ENCODE measurements at places on chromosomes 1 and 21. TPM values are rescaled to one million over a fixed set of nuclear protein-coding genes. Genes with fewer than 3 reads are reported as not detected.

GRCh38 chr21:34950980-34951379 lies 98.1 kb downstream of the RUNX1 start:
- H3K4me1 ChIP-seq = no peaks in the 10 kb centered on the region
- no peaks in the 10 kb centered on the region for H3K36me3 ChIP-seq
- H3K27me3 ChIP-seq = no peaks in the 10 kb centered on the region
- H3K4me3 ChIP-seq = no peak overlapping the region
- no peak overlapping the region for H3K27ac ChIP-seq

GRCh38 chr1:20070357-20070756 lies 363 bp downstream of the PLA2G5 start:
- no peak overlapping the region for H3K27ac ChIP-seq
- H3K36me3 ChIP-seq = no peaks in the 10 kb centered on the region
- no peak for DNase-seq
- no peak overlapping the region for H3K4me3 ChIP-seq
- no peaks in the 10 kb centered on the region for H3K27me3 ChIP-seq

DNA sequence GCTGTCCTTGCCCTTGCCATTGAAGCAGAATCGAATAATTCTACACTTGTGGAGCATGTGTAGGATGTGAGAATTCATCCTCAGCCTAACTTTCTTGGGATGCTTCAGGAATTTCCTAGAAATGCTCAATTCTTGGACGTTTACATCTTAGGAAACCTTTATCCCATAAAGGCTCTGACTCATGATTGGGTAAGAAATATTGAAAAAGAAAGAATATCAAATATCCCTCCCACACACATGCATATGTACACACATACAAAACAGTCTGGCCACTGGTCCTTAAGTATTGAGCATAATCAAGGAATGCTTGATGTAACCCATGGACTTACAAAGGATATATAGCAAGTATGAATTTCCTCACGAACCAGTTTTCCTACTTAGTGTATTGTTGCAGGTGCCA lies 83.9 kb upstream of the IPO9 start:
- H3K27ac ChIP-seq = no peak overlapping the region
- H3K4me1 ChIP-seq = peaks cover 5% of the 10 kb centered on the region
- no peak overlapping the region for H3K4me3 ChIP-seq
- H3K27me3 ChIP-seq = no peaks in the 10 kb centered on the region
- H3K36me3 ChIP-seq = no peaks in the 10 kb centered on the region

GRCh38 chr1:217244971-217245370 lies 385.9 kb downstream of the GPATCH2 start:
- H3K27ac ChIP-seq = no peak overlapping the region
- DNase-seq = no peak
- no peaks in the 10 kb centered on the region for H3K4me1 ChIP-seq
- H3K36me3 ChIP-seq = no peaks in the 10 kb centered on the region
- no peak overlapping the region for H3K4me3 ChIP-seq

GRCh38 chr21:31273278-31273677 lies 70.8 kb downstream of the TIAM1 start:
- no peak overlapping the region for H3K4me3 ChIP-seq
- H3K27ac ChIP-seq = no peak overlapping the region
- no peak for DNase-seq
- no peaks in the 10 kb centered on the region for H3K27me3 ChIP-seq
- no peaks in the 10 kb centered on the region for H3K36me3 ChIP-seq

DNA sequence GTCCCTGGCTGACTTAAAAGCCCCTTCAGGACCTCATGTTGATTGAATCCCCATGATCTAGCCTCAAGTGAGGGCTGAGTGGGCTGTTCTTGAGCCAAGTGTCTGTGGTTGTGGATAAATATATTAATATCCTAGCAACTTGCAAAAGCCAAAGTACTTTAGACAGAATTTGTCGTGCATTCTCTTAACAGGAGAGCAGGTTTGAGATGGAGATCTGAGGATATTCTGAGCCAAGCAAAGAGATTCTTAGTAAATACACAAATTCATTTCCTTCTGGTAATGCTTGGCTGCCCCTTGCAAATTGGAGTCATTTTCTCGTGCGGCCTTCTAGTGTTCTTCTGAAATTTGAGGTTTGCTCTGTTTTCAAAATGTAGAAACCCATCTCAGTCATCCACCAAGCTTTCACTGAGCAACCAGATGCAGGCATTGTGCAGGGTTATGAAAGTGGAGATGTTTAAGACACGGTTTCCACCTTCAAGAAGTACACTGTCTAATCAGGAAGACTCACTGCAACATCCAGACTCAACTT lies 242.1 kb upstream of the JUN start:
- H3K27ac ChIP-seq = no peak overlapping the region
- no peaks in the 10 kb centered on the region for H3K36me3 ChIP-seq
- peaks cover 1% of the 10 kb centered on the region for H3K4me1 ChIP-seq
- no peak for DNase-seq
- H3K27me3 ChIP-seq = no peaks in the 10 kb centered on the region
- no peak overlapping the region for H3K4me3 ChIP-seq

DNA sequence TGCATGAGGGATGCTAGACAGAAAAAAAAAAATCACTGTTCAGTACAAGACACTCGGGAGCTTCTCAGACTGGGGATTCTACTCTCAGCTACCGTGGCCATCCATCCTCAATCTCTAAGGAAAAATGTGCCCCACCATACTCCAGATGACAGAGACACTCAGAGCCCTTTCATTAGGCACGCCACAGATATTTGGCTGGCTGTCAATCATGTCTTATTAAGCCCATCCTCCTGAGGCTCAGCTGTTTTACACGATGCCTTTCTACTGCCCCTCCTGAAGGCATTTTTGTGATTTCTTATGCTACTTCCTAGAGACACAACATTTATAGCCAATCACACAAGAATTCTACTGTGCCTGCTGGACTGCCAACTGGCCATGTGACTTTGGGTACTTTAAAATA lies 92.9 kb downstream of the KIF14 start:
- no peak overlapping the region for H3K4me3 ChIP-seq
- DNase-seq = no peak
- H3K36me3 ChIP-seq = no peaks in the 10 kb centered on the region
- no peak overlapping the region for H3K27ac ChIP-seq

The TCHHL1 gene
- not detected for total RNA-seq

- no peak overlapping the region for H3K27ac ChIP-seq
- H3K4me3 ChIP-seq = no peak overlapping the region
- DNase-seq = no peak
- H3K36me3 ChIP-seq = no peaks in the 10 kb centered on the region
- no peaks in the 10 kb centered on the region for H3K4me1 ChIP-seq
Observed at GRCh38 chr1:211775170-211775569, 55.4 kb downstream of the LPGAT1 start.

DNA sequence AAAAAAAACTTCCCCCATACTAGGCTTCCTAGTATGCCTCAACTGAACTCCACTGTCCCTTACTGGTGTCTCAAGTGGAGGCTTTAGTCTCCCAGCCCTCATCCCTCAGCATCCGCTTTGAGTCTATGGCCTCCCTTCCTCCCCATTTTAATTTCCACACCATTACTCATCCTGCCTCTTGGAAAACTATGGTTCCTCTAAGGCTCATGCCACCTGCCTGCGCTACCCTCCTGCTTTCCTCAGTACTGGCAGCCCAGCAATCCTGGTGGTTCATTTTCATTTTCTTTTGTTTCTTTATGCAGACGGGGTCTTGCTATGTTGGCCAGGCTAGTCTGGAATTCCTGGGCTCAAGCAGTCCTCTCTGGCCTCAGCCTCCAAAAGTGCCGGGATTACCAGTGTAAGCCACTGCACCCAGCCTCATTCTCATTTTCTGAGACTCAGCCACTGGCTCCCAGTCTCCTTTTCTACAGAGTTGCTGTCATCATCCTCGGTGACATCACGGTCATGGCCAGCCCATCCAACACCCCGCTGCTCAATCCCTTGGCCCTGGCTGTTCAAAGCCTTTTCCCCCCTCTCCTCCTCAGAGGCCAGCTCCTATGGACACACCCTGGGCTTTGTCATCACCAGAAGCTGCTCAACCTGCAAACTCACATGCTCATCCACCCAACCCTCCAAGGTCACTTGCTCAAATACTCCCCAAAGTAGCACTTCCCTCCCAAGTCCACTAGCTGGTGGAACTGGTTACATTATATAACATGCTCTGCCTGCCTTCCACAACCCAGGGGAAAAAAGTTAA lies 2.3 kb upstream of the PMVK start:
- H3K4me3 ChIP-seq = no peak overlapping the region
- peak overlapping the region; percentile 99 for H3K27ac ChIP-seq
- H3K36me3 ChIP-seq = no peaks in the 10 kb centered on the region

DNA sequence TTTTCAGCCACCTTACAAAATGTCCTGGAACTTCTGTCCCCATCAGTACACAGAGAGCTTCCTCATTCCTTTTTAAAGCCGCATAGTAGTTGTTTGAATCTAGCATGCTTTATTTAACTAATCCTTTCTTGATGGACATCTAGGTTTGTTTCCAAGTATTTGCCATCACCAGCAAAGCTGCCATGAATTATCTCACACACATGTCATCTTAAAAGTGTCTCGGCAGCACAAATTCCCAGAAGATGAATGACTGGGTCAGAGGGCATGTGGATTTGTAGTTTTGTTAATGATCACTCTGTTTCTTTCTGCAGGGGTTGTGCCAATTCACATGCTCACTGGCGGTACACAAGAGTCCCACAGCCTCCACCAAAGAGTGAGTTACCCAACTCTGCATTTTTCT lies 68.3 kb downstream of the CLIC6 start:
- H3K27me3 ChIP-seq = no peaks in the 10 kb centered on the region
- no peaks in the 10 kb centered on the region for H3K4me1 ChIP-seq
- H3K27ac ChIP-seq = no peak overlapping the region
- DNase-seq = no peak

DNA sequence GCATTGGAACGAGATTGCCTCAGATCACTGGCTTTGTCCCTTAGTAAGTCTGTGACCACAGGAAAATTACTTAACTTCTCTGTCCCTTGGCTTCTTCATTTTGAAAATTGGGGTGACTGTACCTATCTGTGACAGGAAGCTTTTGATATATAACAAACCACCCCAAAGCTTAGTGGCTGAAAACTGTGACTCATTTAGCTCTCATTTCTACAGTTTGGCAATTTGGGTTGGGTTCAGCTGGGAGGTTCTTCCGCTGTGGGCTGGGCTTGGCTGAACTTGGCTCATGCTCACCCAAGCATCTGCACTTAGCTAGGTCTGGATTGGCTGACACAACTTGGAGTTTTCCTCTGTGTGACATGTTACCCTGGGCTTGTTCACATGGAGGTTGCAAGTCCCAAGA lies 14.0 kb downstream of the C1orf94 start:
- no peak overlapping the region for H3K4me3 ChIP-seq
- DNase-seq = no peak
- no peaks in the 10 kb centered on the region for H3K36me3 ChIP-seq
- H3K27me3 ChIP-seq = no peaks in the 10 kb centered on the region

DNA sequence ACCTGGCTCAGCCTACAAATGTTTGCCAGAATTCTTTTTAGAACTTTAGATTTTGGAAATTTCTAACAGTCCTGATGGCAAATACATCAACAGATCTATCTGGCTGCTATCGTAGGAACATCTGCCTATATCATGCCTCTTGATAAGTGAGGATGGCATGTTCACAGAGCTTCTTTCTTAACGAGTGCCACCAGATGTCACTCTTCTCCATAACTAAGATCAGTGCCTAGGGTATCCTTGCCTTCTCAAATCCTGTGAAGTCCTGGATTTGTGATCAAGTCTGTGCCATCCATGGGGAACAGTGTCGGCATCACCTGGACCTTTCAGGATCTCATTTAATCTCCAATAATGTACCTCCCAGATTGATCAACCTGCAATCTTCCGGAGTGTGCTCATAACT lies 36.5 kb upstream of the CD5L start:
- DNase-seq = no peak
- H3K27ac ChIP-seq = no peak overlapping the region
- H3K4me3 ChIP-seq = no peak overlapping the region
- peaks cover 4% of the 10 kb centered on the region for H3K27me3 ChIP-seq
- no peaks in the 10 kb centered on the region for H3K36me3 ChIP-seq
- no peaks in the 10 kb centered on the region for H3K4me1 ChIP-seq
